Lung (tissue), 17 donors: ENCODE measurements at places on chromosomes 16 and 17.

GRCh38 chr17:69269131-69269998 is 40.7 kb upstream of the ABCA10 start:
- peak; percentile 33 for DNase-seq

- no peak for DNase-seq
Measured at GRCh38 chr17:42898147-42898811, 2.3 kb upstream of the G6PC1 start.

DNA sequence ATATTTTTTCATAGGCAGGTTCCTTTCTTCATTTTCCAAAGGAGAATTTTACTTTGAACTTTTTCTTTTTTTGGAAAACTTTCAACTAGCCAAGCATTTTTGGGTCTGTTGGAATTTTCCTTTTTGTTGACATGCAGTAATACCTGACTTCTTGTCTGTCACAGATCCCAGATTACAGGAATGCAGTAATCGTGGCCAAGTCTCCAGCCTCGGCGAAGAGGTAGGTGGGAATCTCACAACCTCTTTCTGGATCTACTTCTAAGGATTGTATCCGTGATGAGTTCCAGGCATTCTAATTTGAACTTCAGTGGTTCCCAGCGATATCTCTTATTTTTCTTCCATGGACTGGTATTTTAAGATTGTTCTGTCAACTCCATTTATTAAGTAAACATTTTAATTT is 31.7 kb downstream of the PRPSAP2 start:
- no peak for DNase-seq

- peak; percentile 6 for DNase-seq
Measured at GRCh38 chr17:81832608-81833159, 407 bp downstream of the MCRIP1 start.

- DNase-seq, result no peak
Measured at GRCh38 chr17:40293363-40293762, 5.7 kb downstream of the CDC6 start.

GRCh38 chr16:23134274-23134673 is 15.0 kb downstream of the USP31 start:
- no peak for DNase-seq

GRCh38 chr16:23874613-23875294 is 39.0 kb downstream of the PRKCB start:
- no peak for DNase-seq

GRCh38 chr17:79671085-79671694 is 59.6 kb upstream of the ENPP7 start:
- DNase-seq, result no peak

DNA sequence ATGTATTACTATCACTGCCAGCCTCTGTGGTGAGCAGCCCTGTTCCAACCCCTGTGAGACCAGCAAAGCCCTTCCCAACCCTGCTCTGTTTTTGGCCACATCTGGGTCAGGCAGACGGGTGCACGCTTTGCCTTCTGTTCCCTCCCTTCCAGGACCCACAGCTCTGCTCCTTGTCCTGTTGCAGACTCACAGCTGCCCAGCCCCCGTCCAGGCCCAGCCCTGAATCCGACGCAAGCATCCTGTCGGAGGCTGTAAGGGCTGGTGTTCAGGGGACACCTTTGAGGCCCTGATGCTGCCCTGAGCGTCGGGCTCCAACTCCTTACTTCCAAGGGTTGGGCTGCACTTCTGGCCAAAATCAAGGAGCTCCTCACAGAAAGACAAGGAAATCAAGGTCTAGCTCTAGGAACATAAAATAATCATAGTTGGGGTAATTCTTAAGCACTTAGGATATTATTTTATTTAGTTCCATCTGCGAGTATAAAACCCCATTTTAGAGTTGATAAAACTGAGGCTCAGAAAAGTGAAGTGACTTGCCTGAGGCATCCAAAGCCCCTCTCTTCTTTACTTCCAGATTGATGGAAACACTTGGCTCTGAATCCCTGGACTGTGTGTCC is 14.3 kb upstream of the SRCIN1 start:
- no peak for DNase-seq

GRCh38 chr16:21626659-21627277 is 25.6 kb downstream of the IGSF6 start:
- DNase-seq, result peak; percentile 44

GRCh38 chr17:48997103-48997826 is at the start of gene IGF2BP1:
TSS of gene IGF2BP1 (plus strand) at chr17:48997385. CDS start at chr17:48997746, 361 bp downstream.
- DNase-seq, result peak; percentile 90

- no peak for DNase-seq
Measured at GRCh38 chr16:48284772-48285409, 37.6 kb upstream of the ABCC11 start.

DNA sequence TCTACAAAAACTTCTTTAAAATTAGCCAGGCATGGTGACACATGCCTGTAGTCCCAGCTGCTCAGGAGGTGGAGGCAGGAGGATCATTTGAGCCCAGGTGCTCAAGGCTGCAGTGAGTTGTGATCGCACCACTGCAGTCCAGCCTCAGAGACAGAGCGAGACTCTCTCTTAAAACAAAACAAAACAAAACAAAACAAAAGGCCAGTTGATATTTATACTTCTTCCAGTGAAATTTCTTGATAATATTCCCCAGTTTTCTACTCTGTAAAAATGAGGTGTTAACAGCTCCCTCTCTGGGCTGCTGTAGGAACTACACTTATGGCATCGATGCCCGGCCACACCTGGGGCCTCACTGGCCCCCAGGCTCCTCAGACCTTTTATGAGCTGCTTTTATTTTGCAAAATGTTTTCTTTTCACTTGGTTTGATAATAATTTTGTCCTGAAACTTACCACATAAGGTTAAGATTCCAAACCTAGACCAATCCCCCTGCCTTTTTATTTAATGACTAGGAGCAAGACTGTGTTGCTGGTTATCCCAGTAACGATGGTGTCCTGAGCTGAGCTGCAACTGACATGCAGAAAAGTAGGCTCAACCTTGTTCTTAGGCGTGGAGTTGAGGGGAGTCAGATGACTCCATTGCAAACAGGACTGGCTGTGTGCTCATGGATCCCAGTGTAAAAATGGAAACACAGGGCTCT is 17.6 kb downstream of the MAPK8IP3 start:
- peak; percentile 12 for DNase-seq

DNA sequence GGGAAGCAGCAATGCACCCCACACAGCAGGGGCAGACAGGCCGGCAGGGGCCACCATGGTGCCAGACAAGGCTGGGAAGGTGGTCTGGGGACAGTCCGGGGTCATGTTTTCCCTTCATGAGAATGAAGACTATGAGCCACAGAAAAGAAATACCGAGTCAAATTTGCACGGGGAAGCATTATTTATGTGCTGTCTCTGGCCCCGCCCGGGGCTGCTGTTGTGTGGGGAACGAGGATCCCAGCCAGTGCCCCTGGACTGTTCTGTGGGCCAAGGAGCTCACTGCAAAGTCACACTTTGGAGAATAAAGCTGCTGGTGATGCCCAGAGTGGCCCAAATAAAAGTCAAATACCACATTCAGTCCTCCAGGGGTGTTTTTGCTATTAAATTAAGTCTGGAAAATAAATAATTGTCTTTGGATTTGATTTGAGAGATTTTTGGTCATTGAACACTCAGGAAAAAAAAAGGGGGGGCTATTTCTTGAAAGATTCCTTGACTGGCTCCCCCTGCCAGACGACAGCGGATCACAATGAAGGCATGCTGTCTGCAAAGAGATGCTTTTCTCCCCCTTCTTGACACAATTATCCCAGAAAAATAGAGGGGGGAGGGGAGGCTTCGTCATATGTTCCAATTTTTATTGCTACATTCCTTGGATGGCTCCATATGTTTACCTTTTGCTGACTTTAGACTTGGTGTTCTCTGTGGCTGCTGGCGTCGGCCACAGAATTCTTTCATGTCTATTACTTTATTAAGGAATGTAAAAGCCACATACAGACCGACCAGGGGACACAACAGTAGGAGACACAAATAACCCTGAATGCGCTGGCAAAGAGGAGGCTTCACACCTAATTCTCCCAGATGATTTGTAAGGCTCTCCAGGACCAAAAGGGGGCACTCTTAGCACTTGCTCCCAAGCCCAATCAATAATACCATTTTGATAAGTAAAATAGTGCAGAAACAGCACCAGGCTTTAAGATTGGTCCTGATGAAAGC is 27.1 kb upstream of the ANKFN1 start:
- DNase-seq, result peak; percentile 30

DNA sequence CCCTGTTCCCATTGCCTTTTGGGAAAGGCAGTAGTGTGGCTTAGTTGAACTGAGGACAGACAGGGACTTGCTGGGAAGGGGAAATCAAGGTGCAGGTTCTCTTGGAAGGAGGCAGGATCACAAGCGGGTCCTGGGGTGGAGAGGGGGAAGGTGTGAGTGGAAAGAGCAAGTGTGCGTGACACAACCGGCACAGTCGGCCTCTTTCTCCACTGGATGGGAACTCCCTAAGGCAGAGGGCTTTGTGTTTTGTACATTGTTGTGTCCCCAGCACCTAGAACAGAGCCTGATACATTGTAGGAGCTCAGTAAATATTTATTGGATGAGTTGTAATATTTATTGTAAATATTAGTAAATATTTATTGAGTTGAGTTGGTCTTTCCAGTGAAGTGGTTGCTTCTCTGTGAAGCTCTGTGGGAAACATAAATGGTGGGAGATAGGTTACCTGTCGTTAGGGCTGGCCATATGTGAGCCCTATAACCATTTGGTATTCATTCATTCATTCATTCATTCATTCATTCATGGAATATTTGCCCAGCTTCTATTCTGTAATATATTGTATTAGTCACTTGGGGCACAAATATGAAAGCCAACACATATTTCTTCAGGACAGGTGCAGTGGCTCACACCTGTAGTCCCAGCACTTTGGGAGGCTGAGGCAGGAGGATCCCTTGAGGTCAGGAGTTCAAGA is 34.0 kb downstream of the SMARCE1 start:
- no peak for DNase-seq

- DNase-seq, result no peak
Measured at GRCh38 chr17:75637143-75637538, 3.9 kb downstream of the SMIM5 start.

DNA sequence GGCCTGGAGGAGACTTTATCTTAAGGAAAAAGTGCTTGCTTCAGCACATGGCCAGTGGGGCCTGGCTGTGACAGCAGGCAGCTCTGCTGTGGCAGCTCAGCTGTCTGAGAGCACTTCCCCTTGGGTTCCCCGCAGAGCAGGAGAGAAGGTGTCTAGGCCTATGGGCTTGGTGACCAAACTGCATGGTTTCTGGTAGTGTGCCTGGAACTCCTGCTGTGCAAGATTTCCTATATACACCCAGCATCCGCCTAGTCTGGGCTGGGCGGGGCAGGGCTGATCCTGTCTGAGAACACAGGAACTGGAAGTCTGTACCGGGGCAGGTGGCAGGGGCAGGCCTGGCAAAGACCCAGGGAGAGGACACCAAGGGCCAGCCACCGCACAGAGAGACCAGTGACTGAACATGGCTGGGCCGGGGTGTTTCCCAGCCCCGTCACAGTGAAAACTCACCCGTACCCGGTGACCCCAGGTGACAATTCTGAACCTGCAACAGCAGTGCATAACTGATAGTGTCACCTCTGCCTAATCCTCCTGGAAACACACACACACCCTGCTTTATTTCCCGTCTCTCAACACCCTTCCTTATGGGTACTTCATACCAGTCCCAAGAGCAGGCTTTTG is 39.3 kb downstream of the CHD9 start:
- DNase-seq, result no peak

- DNase-seq, result no peak
Measured at GRCh38 chr16:8867932-8868415, 832 bp downstream of the CARHSP1 start.

- no peak for DNase-seq
Measured at GRCh38 chr16:83797013-83797412, 10.8 kb upstream of the HSBP1 start.

GRCh38 chr17:8892338-8892690 is 24.8 kb upstream of the PIK3R6 start:
- DNase-seq, result no peak

GRCh38 chr16:920717-921116 is 50.1 kb downstream of the LMF1 start:
- DNase-seq, result peak; percentile 79

DNA sequence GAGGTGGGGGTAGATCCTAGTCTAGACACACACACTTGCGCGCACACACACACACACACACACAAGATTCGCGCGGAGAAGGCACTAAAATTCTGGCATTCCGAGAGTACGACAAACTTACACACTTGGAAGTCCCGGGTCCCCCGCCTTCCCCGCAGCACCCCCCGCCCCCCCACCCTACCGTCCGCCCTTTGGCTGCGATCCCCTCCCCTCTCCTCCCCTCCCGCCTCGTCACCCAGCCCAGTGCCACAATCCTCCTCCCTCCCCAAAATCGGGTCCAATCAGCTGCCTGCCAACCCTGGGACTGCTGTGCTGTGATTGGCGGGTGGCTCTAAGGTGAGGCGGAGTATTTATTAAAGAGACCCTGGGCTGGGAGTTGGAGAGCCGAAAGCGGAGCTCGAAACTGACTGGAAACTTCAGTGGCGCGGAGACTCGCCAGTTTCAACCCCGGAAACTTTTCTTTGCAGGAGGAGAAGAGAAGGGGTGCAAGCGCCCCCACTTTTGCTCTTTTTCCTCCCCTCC is at the start of gene SOX9:
Gene SOX9 (plus strand): TSS at position 379 of the 522 bp plus-strand sequence. CDS start 372 bp downstream, outside the sequence.
- DNase-seq, result peak; percentile 98
